ENCODE measurements at places on chromosomes 11 and 22.

DNA sequence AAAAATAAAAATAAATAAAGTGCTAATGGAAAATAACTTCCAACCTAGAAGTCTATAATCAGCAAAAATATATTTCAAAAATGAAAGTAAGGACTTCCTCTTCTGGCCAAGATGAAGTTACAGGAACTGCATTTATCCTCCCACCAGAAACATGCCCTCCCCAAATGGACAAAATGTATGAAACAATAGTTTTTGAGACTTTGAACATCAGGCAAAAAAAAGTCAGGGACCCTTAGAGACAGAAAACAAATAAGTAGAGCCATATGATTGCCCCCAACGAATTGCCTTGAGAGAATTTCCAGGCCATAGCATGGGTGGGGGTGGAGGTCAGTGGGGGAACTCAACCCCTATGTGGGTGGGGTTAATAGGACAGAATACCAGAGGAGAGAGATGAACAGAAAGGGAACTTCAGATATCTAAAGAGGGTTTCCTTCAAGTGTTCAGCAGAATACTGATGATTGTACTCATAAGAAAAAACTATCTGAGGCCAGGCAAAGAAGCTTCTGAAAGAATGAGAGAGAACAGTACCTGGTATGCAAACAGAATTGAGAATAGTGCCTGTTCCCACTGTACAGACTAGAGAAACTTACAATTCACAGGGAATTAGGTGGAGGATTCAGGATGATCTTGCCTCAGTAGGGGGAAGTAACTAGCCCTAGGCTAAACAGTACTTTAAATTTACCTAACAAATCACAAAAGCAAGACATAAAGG, 26.6 kb upstream of the IL10RA start:
- DNase-seq = no peak

GRCh38 chr11:82767123-82767522, 33.5 kb upstream of the FAM181B start:
- DNase-seq = no peak

GRCh38 chr11:62804310-62805075, 747 bp downstream of the NXF1 start:
- peak; percentile 11 for DNase-seq

GRCh38 chr11:17024924-17025323, 10.7 kb upstream of the PLEKHA7 start:
- no peak for DNase-seq

DNA sequence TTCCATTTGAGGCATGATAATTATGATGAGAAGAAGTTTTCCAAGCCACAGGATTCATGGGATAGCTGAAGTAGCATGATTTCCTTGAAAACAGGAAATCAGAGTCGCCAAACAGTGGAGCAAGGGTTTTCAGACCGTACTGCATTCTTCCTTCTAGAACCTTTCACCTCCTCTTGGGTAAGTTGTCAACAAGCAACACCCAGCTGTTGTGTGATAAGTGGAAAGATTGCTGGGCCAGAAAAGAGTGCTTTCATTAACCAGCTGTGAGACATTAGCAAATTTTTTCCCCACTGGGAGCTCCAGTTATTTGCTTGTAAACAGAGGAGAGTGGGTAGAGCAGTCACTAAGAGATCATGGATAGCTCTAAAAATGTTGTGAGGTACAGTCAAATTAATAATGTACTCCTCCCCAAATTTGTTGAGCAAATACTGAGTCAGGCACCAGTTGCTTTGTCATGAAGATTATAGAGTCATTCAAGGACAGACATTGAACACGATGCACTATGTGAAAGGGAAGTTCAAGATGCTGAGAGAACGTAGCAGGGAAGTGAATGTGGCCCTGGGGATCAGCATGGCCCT, 11.7 kb upstream of the MPEG1 start:
- no peak for DNase-seq

DNA sequence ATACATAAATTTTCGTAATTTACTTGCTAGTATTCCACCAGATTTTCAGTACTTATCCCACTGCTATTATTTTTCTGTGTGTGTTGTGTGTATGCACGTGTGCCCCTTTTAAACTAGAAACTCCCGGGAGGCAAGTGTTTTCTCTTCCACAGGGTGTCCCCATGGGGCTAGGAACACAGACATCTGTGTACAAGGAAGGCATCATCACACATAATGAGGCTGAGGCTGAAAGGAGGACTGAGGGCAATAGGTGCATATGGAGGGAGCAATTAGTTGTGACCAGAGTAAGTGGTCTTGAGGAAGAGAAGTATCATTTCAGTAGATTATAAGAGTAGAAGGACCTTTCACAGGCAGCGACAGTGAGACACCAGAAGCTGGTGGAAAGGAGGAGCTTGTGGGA, 2.1 kb upstream of the DPAGT1 start:
- no peak for DNase-seq

- DNase-seq = no peak
Measured at GRCh38 chr11:35583126-35583525, 35.1 kb upstream of the FJX1 start.

- peak; percentile 35 for DNase-seq
Measured at GRCh38 chr11:113532697-113533424, 57.7 kb upstream of the DRD2 start.

- DNase-seq = no peak
Measured at GRCh38 chr11:109302591-109303334, 119.2 kb upstream of the C11orf87 start.

DNA sequence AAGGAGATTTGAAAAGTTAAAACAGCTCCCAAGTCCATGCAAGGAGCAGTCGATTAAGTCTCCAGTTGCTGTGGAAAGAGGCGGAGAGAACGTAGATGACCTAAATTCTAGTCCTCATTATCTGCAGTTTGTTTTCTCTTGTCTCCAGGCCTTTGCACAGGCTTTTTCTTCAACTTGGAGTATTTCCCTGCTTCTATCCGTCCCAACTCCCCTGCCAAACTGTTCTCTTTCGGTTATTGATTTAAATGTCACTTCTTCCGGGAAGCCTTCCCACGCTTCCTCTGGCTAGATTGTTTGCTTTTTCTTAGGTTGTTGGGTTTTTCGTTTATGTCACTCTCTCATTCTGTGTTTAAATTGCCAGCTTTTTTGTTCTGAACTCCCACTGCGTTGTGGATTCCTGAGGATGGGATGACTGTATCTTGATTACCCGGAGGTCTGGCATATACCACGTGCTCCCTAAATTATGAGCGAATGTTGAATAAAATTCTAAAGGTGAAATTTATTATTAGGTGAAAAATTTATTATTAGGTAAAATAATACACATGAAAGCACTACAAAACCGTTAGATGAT, 463 bp downstream of the TMEM126B start:
- peak; percentile 28 for DNase-seq

- DNase-seq = no peak
Measured at GRCh38 chr11:74338963-74339362, 27.5 kb upstream of the P4HA3 start.

DNA sequence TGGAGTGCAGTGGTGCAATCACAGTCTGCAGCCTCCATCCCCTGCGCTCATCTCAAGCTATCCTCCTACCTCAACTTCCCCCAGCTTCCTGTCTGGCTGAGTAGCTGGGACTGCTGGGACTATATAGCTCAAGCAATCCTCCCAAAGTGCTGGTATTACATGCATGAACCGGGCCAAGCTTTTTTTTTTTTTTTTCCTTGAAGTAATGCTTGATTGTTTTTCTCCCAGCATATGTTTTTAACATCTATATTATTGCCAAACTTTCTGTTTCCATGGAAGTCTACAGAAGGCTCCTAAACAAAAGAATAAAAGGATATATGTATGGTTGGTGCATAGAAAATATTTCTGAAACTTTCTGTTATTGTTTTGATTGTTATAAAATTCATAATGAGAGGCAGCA, 853.6 kb downstream of the KCNA4 start:
- no peak for DNase-seq

- no peak for DNase-seq
Measured at GRCh38 chr11:61082931-61083531, 19.3 kb upstream of the CD5 start.

All from stimulated activated CD4-positive, alpha-beta T cell treated with anti-CD3 and anti-CD28 coated beads, Interleukin-1b, Interleukin-23, amount 100 ng/mL, for 4 hours (primary cell).